ENCODE measurements at places on chromosomes 16 and 17.
A peak's percentile ranks its signal among the peaks of the same experiment; 100 is the strongest.

DNA sequence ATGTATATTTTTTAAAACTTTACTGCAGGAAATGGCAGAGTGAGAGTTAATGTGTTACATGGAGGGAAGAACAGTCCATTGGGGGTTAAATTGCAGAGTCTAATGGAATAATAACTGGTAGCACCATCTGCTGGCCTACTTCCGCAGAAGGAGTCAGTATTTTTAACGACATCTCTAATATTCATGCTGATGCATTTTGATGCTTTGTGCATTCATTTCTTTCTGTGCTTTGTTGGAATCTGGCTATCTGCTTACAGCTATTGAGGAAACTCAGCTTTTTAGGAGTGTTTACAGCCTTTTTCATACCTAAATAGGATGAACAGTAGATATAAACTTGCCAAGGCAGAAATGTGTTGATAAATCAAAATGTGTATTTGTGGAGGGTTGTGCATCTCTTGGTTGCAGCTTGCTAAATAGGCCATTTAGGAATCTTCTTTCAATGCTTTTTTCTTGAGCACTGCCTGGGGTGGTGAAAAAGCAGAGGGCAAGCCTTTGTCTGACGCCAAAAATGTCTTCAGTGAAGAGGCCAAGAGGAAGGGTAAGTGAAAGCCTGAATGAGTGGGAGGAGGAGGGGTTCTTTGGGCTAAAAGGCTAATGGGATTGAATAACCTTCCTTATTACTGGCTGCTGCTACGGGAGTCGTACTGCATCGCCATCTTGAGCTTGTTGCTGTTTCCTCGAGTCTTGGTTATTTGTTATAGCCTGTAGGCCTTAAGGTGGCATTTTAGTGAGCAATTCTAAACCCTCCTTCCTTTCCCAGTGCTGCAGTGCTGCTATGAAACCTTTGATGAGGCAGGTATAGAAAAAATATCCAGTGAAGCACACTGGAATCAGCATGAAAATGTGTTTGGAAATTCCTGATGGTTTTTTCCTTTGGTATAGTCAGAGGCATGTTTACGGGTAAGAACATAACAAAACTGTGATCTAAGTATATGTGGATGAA lies 153.3 kb downstream of the CHD9 start:
- no peak for DNase-seq

DNA sequence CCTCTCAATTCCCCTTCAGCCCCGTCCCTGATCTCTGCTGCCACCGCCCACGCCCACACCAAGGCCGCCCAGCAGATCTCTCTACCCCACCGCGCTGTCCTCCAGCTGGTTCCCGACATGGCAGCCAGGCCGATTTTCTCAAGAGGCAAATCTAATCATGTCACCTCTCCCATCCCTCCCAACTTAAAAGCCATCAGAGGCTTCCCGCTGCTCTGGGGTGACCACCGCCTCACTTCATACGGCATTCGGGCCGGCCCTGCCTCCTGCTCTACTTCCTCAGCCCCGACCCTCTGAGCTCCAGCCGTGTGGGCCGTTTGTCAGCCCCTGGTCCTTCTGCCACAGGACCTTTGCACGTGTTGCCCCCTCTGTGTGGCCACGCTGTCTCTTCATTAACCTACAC lies 63.2 kb downstream of the RPH3AL start:
- DNase-seq: no peak

DNA sequence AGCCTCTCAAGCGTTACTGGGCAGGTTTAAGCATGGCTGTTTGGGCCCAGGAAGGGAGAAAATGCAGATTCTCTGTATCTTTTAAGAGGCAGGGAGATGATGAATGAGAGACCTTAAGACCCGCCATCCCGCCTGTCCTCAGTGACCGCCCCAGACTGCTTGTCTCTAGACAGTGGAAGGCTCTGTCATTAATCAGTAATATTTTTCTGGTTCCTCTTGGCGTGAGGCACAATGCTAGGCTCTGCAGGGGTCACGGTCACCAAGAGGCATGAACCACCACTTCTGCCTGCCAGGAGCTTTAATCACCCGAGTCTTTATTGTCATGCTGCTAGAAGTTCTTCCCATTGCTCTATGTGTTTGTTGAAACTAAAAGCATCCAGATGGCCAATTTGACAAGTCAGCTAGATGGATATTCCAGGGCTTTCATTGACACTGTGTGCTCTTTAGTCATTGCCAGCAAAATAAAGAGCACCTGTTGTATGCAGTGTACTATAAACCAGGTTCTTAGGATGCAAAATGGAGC lies 3.2 kb downstream of the SLC6A2 start:
- no peak for DNase-seq

DNA sequence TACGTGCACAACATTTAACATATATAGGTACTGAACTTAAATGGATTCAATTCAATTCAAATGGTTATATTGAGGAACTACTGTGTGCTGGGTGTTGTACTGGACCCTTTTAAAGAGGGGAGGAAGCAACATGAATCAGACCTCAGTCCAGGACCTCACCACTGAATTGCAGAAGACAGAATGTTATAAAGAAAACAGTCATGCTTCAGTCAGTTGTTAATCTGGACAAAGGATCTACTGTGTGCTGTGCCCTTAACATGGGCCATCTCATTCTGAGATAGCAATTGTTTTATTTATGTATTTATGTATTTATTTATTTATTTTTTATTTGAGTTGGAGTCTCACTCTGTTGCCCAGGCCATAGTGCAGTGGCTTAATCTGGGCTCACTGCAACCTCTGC lies 240.1 kb downstream of the HAPSTR1 start:
- no peak for DNase-seq

GRCh38 chr17:80292521-80292971 lies 31.9 kb downstream of the RNF213 start:
- DNase-seq: no peak

GRCh38 chr17:65027305-65027704 lies 29.2 kb downstream of the GNA13 start:
- peak; percentile 36 for DNase-seq

- DNase-seq: peak; percentile 30
These were observed 33.3 kb downstream of the JPH3 start for GRCh38 chr16:87635541-87636049.

DNA sequence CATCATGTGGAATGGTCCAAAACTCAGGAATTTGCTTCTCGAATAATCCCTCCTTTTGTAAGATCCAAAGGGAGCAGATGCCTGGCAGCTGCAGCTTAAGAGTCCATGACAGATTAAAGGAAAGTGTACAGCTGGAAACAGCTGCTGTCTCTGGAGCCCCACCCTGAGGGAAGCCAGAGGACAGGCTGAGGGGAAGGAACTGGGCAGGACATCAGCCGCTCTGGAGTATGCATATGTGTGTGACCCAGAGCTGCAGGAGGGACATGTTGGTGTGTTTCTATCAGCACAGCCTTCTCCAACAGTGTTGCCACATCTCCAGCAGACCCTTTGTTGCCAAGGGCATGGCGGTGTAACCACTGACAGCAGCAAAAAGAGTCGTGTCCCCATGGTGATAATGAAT lies 46.2 kb downstream of the CYB561 start:
- DNase-seq: no peak

- no peak for DNase-seq
These were observed 45.4 kb upstream of the AQP8 start for GRCh38 chr16:25171390-25171789.

GRCh38 chr17:79212149-79213087 lies 137.8 kb downstream of the ENGASE start:
- DNase-seq: no peak

GRCh38 chr16:3694051-3694450 lies 23.3 kb downstream of the TRAP1 start:
- DNase-seq: no peak

GRCh38 chr17:70654706-70655105 lies 485.4 kb downstream of the KCNJ2 start:
- DNase-seq: no peak

GRCh38 chr16:81784072-81784795 lies 5.1 kb downstream of the PLCG2 start:
- no peak for DNase-seq

- DNase-seq: no peak
These were observed 38.3 kb upstream of the SMPD3 start for GRCh38 chr16:68486502-68487202.

DNA sequence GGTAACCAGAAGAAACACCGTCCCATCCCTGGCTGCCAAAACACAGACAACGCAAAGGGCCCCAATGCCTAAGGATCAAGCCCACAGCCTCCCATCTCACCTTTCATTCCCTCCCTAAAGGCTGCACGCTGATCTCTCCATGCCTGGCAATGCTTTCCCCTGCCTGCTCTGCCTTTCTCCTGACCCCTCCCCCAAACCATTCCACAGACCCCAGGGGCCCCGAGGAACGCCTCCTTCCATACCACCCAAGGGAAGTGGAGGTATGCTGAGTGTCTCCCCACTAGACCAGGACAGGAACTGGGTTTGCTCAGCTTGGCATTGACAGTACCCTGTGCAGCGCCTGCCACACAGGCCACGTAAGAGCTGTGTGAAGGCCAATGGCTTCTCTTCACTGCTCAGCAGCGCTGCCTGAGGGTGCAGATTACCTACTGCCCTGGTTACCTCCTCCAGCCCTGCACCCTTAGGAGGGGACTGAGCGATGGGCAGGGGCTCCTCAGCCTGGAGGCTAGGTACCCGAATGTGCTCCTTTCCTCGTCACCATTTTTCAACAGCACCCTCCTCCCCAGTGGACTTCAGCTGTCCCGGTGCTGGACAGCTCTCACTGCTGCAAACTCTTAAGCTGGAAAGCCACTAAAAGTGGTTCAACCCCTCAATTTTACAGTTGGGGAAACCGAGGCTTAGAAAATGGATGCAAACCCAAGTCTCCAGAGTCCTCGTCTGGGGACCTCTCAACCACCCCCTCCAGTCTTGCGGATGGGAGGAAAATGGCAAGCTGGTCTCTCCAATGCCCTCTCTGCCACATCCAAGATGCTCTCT lies 45.0 kb downstream of the SRCIN1 start:
- no peak for DNase-seq

DNA sequence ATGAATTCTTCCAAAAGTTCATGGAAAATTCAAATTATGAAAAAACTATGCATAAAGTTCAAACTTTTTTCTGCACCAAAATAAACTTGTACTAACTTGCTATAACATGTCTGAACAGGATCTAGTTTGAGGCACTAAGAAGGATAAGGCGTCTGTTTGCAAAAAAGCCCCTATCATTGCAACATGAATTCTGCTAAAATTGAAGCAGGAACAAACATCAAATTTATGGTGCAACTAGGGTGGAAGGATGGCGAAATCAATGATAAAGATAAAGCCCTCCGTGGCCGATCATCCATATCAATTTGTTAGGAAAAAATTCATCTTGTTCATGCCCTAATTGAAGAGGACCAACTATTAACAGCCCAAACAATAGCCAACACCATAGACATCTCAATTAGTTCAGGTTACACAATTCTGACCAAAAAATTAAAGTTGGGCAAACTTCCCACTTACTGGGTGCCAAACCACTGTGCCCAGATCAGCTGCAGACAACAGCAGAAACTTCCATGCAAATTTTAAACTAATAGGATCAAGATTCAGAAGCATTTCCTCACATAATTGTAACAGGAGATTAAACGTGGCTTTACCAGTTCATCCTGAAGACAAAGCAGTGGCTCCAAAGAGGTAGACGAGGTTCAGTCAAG lies 12.9 kb downstream of the IL21R start:
- no peak for DNase-seq

DNA sequence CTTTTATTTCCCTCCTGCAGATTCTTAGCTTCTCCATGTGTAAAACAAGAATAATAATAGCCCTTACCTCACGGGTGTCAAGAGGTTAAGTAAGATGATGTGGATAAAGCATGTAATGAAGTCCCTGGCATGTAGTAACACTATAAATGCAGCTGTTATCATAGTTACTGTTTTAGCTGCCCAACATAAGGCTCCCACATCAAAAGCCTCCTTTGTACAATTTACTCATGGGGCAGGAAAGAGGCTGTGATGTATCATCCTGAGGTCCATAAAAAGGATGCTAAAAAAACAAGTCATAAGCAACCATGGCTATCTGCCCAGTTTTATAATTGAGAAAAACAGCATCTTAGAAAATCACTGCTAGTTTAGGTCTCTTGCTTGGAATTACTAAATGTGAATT lies 339.7 kb downstream of the CA10 start:
- DNase-seq: no peak

DNA sequence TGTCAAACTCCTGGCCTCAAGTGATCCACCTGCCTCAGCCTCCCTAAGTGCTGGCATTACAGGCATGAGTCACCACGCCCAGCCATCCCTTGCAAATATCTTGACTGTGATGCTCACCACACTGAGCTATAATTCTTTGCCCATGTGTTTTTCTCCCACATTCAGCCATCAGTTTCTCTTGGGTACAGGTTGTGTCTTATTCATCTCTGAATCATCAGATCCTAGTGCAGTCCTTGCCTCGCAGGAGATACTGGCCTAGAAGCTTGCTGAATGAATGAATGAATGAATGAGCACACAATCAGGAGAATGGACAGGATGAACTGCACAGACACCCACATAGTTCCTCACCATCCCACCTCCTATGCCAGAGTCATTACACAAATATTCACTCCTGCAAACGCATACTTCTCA lies 24.4 kb upstream of the ETV4 start:
- no peak for DNase-seq

DNA sequence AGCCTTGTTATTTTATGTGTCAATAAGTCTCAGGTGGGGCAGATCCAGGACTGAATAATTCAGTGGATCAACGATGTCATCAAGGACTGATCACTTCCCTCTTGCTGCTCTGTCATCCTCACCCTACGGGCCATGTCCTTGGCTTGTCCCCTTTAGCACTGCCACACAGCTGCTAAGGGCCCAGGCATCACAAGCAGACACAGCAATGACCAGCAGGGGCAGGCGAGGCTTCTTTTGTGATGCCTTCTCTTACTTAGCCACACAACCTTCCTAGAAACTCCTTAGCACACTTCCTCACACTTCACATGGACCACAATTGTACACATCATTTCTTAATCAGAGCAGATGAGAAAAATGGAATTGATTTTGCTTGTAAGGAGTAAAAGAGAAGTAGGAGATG lies 356.3 kb upstream of the SOX9 start:
- no peak for DNase-seq

GRCh38 chr16:79980650-79981521 lies 380.3 kb upstream of the MAF start:
- DNase-seq: no peak

DNA sequence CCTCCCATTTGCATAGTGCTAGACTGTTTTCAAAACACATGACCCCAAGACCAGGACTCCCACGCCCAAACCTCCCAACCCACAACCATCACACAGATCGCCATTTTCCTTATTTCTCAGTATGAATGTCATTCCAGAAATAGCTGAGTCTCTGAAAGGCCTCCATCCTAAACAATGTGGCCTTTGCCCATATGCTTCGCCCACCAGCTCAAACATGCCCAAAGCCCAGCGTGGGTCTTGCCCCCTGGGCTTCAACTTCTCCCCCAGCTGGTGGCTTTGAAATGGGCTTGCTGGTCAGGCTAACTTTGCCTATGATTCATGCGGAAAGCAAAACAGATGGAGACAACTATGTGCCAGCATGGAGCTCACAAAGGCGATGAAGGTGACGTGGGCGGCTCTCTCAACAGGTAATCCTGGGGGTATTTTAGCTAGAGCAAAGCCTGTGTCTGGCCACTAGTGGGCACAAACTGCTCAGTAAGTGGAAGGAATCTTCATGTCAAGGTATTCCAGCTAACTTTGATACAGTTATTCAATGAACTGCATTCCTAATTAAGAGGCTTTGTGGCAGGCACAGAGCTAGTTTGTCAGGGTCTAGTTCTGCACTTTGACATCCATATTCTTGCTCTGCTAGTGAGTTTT lies 17.1 kb downstream of the PMP22 start:
- no peak for DNase-seq

GRCh38 chr17:42849451-42850181 lies 1.4 kb upstream of the AOC3 start:
- DNase-seq: no peak

- DNase-seq: no peak
These were observed 12.0 kb downstream of the USP36 start for GRCh38 chr17:78828470-78829185.
